Activated B cell treated with CpG ODN at 0.5 μM for 24 hours (primary cell): ENCODE measurements at places on chromosomes 2 and 18.
A peak's percentile ranks its signal among the peaks of the same experiment; 100 is the strongest.

GRCh38 chr18:45519411-45520280 lies 95.6 kb upstream of the SLC14A2 start:
- no peak for DNase-seq

- DNase-seq = no peak
These were observed 169.1 kb upstream of the KLF7 start for GRCh38 chr2:207334624-207335371.

DNA sequence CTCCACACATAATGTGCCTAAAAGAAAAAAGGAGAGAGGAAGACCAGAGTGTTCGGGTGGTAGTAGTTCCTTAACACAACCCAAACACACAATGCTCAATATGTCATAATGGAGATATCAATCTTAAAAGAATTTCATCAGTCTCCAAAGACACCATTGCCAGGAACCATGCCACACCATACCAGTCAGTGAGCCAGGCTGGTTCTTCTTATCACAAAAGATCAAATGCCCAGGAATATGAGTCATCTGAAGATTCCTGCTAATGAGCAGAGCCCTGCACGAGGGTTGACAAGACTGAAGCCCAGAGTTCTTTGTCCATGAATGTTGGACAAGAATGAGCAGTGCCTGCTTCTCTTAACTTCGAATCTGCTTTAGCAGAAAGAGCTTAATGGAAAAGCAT lies 262.3 kb downstream of the ZNF516 start:
- no peak for DNase-seq

GRCh38 chr2:191894681-191895147 lies 47.8 kb upstream of the CAVIN2 start:
- no peak for DNase-seq

GRCh38 chr2:151855111-151855510 lies 26.9 kb upstream of the ARL5A start:
- no peak for DNase-seq

- DNase-seq = no peak
These were observed 29.4 kb upstream of the IL1RN start for GRCh38 chr2:113098041-113098440.

GRCh38 chr18:46894124-46894523 lies 23.2 kb downstream of the PIAS2 start:
- DNase-seq = no peak

DNA sequence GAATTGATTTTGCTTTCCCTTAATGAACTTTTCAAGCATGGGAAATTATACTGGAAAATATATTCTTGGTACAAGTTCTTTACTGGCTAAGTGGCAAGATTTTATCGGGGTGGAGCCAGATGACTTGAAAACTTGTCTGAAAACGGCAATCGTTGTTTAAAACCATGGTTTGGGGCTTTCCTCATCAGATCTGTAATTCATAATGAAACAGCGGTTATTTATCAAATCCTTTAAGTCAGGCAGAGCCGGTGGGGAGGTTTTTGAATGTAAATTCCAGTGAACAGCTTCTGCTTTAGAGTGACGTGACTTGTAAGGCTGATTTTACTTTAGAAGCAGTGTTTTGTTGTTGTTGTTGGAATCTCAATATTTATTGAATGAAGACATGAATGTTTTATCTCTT lies 2.6 kb downstream of the SEC11C start:
- no peak for DNase-seq

DNA sequence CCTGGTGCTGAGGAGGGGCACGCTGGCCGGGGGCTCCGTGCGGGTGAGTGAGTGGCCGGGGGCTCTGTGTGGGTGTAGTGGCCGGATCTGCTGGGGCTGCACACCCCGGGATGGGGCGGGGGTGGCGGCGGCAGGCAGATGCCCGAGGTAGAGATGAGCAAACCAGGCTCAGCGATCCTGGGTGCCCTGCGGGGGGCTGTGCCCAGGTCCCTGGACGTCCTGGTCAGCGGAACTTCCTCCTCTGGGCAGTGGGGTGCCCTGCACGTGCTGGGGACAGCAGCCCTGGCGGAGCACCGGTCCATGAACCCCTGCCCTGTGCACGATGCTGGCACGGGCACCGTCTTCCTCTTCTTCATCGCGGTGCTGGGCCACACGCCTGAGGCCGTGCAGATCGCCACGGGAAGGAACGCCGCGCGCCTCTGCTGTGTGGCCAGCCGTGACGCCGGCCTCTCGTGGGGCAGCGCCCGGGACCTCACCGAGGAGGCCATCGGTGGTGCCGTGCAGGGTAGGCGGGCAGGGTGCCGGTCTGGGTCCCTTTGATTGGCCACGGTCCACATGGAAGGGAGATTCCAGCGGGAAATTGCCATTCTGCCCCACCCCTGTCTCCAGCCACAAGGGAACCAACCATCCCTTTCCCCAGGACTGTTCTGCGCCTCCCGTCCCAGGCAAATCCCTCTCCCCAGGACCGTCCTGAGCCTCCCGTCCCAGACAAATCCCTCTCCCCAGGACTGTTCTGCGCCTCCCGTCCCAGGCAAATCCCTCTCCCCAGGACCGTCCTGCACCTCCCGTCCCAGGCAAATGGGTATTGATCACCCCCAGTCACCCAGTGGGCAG lies 5.9 kb downstream of the NEU4 start:
- no peak for DNase-seq

DNA sequence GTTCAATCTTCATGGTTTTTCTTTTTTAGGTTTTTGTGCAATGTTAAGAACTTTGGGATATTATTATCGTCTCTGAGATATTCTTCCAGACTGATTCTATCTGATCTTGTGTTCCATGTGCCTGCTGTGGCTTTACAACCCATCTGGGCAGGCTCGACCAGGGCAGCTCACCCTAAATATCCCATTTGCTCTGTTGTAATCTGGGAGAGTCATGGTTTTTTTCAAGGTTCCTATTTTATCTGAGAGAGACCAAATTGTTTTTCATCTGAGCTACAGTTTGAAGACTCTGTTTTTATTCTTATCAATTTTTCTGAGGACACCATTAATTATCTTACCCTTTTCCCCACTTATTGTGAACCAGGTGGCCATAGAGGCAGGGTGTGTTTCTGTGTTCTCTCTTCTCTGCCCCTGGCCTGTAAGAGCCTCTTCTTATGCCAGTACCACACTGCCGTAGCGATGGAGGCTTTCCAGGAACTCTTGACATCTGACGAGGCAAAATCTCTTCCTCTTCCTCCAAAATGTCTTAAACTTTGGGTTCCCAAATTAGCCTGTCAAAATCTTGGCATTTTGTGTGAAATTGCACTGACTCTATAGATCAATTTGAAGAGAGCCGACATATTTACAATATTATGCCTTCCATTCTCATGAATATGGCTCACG lies 3.1 kb downstream of the SP140L start:
- DNase-seq = no peak

DNA sequence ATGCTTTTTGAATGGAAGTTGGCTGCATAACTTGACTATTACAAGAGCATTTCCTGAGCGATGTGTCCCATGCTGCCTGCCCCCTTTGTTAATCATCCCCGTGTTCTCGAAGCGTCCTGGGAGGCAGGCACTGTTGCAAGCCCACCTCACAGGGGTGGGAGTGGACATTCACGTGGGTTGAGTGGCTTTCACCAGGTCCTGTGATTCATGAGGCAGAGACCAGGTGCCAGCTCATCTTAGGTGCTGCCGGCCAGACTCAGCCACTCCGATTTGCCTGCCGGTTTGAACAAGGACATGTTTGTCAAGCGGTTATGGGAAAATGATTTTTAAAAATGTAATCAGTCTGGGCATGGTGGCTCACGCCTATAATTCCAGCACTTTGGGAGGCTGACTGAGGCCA lies 112.5 kb downstream of the ZNF532 start:
- DNase-seq = no peak

DNA sequence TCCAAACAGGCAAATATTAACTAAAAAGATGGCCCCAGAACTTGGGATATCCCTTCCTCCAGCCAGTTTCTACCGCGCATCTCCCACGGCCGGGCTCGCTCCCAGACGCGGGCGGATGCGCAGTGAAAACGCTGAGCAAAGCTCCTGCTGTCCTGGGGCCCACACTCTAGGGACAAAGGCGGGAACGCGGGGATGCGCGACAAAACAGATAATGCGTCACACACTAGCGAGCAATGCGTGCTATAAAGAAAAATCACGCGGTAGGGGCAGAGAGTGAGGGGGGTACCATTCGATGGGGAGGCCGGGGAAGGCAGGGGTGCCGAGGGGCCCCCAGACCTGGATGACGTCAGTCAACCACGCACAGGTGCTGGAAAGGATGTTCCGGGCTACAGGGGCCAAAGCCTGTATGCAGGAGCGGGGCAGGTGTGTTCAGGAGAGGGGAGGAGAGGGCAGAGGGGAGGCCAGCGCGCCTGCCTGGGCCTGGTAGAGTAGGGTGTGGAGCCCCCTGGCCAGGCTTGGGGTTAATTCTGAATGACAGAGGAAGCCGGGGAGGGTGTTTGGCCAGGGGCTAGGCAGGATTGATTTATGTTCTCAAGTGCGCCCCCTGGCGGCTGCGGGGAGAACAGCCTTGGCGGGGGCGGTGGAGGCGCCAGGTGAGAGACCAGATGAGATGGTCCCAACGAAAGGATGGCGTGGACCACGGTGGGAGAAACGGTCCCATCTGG lies 14.9 kb upstream of the ITM2C start:
- peak; percentile 71 for DNase-seq

DNA sequence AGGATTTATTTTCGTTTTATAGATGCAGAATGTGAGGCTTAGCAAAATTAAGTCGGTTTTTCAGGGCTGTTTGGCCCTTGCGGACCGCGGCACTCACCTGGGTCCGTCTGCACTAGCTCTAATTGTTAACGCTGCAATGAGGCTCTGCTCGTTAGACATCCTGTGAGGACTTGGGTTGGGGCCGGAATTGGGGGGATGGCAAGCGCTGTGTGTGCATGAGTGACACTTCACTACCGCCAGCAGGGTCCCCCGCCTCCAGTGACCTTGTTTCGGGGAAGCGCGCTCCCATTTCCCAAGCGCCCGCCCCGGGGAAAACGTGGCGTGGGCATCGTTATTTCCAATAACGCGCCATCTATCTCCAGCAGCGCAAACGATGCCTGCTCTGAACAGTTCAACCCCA lies 54.2 kb downstream of the KCNG2 start:
- DNase-seq = no peak

- DNase-seq = no peak
These were observed at the start of gene OBSL1 for GRCh38 chr2:219571311-219572236. Gene OBSL1 (minus strand): TSS chr2:219571539. CDS start chr2:219571232, 307 bp downstream.

GRCh38 chr2:56309626-56310170 lies 125.9 kb downstream of the CCDC85A start:
- DNase-seq = no peak

DNA sequence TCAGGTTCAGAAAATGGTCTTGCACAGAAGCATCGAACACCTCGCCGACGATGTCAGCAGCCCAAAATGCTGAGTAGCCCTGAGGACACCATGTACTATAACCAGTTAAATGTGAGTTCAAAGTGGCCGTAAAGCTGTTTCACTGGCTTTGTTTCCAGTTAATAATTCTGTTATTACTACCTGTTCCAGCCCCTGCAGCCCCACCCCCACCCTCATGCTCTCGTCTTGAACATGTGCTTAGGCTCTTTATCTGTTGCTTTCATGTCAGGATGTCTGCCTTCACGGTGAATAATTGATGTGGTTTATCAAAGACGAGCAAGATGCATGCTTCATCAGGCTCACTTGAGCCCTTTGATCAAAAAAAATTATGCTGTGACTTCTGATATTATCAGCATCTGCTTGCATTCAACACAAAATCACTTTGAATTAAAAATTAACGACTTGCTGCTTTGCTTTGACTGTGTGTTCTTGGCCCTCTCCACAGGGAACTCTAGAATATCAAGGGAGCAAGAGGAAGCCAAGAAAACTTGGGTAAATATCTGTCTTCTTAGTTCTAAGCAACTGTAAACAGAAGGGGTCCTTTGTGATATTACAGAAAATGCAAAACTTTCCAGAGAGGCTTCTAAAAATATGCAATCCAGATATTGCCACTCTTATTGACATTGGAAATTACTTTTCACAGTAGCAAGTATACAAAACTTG lies 63.4 kb upstream of the SP5 start:
- DNase-seq = no peak

- DNase-seq = peak; percentile 77
These were observed 14.1 kb downstream of the MSGN1 start for GRCh38 chr2:17830053-17831034.

- DNase-seq = no peak
These were observed 21.0 kb downstream of the ZAP70 start for GRCh38 chr2:97734061-97735051.

DNA sequence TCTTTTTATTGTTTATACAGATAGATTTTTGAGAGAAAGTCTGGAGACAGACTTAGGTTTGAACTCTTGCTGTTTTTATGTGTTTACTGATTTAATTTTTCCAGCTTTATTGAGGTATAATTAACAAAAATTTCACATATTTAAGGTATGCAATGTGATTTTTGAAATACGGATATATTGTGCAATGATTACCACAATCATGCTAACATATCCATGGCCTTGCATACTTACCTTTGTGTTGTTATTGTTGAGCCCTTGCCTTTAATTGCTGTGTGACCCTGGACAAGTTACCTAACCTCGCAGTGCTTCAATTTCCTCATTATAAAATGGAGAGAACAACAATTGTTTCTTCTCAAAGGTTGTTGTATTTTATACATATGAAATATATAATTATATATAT lies 13.9 kb upstream of the RBMS1 start:
- DNase-seq = no peak

GRCh38 chr18:52325997-52326396 lies 14.0 kb upstream of the DCC start:
- no peak for DNase-seq

GRCh38 chr2:36192983-36193382 lies 162.6 kb upstream of the CRIM1 start:
- DNase-seq = no peak

DNA sequence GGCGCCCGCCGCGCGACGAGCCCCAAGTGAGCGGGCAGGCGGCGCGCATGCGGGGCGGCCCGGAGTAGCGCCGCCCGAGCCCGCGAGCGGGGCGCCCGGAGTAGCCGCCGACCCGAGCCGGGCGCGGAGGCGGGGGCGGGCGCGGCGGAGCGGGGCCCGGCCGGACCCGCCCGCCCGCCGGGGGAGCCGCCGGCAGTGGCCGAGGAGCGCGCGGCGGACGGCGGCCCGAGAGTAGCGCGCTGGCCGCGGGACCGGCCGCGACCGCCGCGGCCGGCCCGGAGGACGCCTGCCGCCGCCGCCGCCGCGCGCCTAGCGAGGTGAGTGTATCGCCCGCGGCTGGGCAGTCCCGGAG lies at the start of gene GALNT1:
Gene GALNT1, plus strand, starts transcription at position 195 of the 352 bp plus-strand sequence. CDS start 72,923 bp downstream, outside the sequence.
- no peak for DNase-seq

DNA sequence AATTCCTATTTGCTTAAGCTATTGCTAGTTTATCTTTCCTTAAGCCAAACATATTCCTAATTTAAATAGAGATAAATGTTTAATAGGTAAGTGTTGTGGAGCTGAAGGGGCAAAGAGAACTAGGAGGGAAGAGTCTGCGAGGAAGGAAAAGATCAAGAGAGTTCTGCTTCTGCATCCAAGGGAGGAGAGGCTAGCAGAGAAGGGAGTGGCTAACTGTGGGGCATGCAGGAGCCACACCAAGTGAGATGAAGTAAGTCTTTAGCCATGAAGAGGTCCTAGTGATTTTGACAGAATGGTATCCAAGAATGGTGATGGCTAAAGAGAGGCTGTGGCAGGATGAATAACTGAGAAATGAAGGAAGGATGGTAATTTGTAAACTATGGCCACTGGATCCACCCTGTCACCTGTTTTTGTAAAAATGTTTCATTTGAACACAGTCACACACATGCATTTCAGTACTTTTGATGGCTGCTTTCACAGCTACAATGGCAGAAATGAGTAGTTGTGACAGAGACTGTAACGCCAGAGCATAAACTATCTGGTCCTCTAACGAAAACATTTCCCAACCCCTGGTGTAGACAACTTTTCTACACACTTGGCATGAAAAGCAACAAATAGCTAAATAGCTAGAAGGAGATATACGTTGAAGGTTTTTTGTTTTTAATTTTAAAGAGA lies 15.6 kb downstream of the TPGS2 start:
- DNase-seq = no peak
